ENCODE measurements at places on chromosomes 5 and 9.

GRCh38 chr5:136769093-136769492, 403.7 kb upstream of the TRPC7 start:
- no peak for DNase-seq

DNA sequence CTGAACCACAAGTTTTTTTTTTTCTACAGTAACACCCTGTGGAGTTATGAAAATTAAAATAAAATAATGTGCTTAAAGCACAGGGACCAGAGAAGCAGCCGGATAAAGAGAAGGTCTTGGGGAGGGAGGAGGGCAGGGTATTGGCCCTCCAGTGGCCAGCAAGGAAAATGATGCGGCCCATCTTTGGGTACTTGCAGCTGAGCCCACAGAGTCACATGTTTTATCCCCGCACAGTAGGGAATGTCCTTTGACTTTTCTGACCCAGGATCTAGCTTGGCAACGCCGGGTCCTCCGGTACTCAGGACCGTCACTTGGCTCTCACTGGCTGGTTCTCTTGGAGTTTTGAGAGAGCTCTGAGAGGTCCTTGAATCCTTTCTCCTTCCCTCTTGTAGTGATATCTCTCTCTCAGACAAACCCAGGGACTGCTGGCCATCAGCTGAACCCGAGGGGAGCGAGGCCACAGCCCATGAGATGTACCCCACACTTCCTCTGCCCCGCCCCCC, 35.3 kb upstream of the HSPA9 start:
- no peak for DNase-seq

DNA sequence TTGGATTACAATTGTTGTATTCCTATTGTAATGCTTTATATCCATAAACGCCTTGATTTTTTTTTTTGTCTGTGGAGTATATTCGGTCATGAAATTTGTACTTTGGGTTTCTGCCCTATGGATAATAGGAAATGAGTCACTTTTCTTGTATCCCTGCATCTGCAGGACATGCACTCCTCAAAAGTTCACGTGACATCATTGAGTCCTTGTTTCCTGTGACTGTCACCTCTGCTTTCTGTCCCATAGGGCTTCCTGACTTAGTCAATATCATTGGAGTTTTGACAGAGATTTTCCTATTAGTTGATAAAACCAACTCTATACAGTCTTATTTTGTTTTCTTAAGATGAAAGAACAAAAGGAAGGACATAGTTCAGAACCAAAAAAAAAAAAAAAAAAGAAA, 356.3 kb downstream of the MAT2B start:
- no peak for DNase-seq

DNA sequence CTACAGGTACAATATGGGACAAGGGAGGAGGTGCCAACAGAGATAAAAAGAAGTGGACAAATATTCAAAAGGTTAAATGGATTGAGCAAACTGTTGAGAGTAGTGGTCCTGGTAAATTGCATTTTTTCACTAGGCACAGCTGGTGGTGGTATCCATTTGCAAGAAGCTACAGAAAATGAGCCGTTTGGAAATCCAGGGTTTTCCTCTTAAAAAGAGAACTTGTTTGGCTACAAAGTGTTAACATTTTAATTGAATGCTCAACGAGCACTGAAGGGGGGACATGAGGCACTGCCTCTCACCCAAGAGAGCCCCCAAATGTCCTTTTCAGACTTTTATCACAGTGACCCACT, 491 bp upstream of the ZCCHC9 start:
- DNase-seq = no peak

- DNase-seq = no peak
Observed at GRCh38 chr5:81163651-81164050, 69.5 kb upstream of the CKMT2 start.

DNA sequence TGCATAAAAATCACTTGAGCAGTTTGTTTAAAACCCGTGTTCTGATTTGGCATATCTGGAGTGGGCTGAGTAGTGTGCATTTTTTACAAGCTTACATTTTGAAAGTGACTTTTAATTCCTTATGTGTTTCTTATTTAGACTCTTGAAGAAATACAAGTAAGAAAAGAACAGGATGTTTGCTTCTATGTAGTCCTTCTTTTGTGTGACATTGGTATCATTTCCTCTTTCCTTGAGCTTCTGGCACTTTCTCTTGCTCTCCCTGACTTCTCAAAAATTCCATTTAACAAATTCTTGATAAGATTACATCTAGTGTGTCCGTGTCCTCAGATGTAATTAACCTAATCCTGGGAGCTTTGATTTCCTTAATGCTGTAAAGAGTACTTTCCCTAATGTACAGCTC, 12.5 kb downstream of the GARNL3 start:
- no peak for DNase-seq

- no peak for DNase-seq
Observed at GRCh38 chr5:147168578-147169327, 66.1 kb upstream of the STK32A start.

DNA sequence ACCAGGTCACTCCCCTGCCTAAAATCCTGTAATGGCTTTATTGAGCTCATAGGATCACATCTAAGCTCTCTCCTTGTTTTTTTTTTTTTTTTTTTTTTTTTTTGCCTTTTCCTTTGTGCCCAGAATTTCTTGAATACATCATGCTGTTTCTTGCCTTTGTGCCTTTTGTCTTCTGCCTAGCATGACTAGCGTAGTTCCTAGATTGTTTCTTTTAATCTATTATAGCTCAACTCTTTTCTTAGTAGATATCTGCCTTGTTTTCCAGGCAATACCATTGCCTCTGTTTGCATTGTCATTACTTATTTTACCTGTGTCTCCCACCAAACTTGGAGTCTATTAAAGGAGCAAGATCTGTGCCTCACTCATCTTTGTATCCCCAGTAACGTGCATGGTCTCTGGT, 106.1 kb upstream of the C9orf72 start:
- DNase-seq = no peak

- no peak for DNase-seq
Observed at GRCh38 chr9:126327006-126327713, 531 bp downstream of the MVB12B start.

- DNase-seq = no peak
Observed at GRCh38 chr5:131281133-131281867, 17.4 kb downstream of the CDC42SE2 start.

GRCh38 chr9:100134731-100135130, 35.7 kb downstream of the INVS start:
- no peak for DNase-seq

- no peak for DNase-seq
Observed at GRCh38 chr5:147445917-147446316, 64.0 kb downstream of the DPYSL3 start.

DNA sequence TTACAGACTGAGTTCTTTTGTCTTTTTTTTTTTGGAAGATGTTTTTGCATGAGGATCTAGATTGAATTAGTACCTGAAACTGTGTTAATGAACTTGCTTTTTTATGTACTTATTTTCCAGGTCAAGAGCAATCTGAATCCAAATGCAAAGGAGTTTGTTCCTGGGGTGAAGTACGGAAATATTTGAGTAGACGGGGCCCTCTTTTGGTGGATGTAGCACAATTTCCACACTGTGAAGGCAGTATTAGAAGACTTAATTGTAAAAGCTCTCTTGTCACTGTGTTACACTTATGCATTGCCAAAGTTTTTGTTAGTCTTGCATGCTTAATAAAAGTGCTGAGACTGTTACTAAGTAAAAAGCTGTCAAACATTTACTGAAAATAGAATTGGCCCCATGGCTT, 14.5 kb downstream of the SLC23A1 start:
- no peak for DNase-seq

DNA sequence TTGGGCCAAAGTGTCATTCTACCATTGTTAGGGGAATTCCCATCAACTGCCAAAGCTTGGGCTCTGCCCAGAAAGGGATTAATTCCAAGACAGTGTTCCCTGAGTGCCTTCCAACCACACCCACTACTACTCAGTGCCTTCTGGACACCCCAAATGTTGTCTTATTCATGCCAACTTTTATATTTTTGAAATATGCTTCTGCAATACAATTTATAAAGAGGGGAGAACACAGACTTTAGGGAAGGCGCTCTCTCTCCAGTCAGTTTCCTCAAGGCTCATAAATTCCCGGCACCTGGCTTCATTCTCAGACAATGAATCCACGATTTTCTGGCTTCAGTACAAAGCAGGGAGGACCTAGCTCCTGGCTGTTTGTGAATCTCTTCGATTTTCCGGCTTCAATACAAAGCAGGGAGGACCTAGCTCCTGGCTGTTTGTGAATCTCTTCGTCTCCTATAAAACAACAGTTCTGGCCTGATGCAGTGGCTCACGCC, 120.1 kb upstream of the MYO10 start:
- DNase-seq = no peak

DNA sequence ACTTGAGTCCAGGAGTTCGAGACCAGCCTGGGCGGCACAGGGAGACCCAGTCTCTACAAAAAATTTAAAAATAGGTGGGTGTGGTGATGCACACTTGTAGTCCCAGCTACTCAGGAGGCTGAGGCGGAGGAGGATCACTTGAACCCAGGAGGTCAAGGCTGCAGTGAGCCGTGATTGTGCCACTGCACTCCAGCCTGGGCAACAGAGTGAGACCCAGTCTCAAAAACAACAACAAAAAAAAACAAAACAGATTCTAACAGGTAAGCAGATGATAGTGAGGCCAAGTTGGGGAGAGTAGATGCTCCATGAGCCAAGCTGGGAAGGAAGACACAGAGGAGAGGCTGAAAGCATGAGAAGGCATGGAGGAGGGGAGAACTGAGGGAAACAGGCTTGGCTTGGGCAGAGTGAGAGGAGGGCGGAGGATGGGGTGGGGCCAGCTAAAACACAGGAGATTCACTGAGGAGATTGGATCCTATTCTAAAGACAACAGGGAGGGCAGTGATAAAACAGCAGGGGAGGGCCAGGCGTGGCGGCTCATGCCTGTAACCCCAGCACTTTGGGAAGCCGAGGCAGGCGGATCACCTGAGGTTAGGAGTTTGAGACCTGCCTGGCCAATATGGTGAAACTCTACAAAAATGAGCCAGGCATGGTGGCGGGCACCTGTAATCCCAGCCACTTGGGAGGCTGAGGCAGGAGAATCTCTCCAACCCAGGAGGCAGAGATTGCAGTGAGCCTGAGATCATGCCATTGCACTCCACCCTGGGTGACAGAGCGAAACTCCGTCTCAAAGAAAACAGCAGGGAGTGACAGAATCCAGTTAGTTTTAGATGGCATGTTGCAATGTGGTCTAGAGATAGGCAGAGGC, 8.4 kb downstream of the RPS14 start:
- DNase-seq = no peak

- no peak for DNase-seq
Observed at GRCh38 chr9:112858625-112859147, 32.0 kb downstream of the SLC46A2 start.

GRCh38 chr5:9781890-9782289, 151.7 kb upstream of the TAS2R1 start:
- no peak for DNase-seq

DNA sequence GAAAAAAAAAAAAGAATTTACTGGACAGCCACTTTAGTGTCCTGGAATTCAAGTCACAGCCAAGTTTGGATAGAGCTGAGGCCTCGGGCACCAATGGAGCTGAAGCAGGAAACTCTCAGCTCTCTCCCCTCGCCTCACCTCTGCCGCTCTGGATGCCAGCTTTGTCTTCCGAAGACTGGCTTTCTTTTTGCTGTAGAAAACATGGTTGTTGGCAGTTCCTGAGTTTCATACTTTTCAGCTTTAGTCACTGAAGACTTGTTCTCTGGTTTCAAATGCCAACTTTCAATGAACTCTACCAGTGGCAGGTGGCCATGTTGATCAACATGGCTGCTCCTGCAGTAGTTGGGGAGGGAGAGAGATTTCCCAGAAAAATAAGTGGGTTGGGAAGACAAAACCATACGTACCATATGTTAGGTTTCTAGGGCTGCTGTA, 142.2 kb downstream of the SNX18 start:
- no peak for DNase-seq

DNA sequence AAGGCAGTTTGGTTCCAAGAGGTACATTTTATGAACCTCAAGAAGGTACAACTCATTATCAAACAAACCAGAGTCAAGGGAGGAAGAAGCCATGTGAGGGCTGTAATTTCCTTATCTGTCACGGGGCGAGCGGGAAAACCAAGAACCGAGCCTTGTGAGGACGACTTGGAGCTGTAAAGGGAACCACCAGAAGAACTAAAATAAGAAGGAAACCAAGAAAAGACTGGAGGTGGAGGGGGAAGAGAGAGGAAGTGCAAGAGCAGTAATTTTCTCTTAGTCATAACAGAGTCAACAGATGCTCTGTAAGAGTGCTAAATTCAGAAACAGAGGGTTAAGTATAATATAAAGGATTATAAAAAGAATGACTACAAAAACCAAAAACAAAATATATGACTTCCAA, 127.1 kb downstream of the DIRAS2 start:
- DNase-seq = no peak

GRCh38 chr9:89116064-89116804, 62.4 kb downstream of the SHC3 start:
- no peak for DNase-seq

DNA sequence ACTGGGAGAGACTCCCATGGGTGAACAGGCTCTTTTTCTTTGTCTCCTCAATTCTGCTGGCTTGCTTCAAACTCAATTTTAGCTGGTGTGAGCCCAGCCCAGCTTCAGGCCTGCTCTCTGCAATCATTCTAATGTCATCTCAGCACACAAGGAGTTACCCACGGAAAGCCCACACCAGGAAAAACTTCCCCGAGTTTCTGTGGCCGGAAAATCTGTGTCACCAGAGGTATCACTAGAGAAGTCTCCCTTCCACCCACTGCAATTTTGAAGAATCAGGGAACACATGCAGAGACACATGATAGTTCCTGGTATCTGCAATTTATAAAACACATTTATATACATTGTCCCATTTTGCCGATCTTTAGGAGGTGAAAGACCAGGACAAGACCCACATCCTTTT, 13.5 kb upstream of the NDFIP1 start:
- DNase-seq = no peak

- no peak for DNase-seq
Observed at GRCh38 chr5:139245637-139246339, 47.6 kb upstream of the SIL1 start.

GRCh38 chr5:58902765-58903164, 319.9 kb downstream of the RAB3C start:
- no peak for DNase-seq

Measured in NCI-H187 (cell line).